Renal cortex interstitium (tissue), 15 donors: ENCODE measurements at places on chromosomes 11 and 22.

- DNase-seq = no peak
These were observed at the start of gene TSPAN18 for GRCh38 chr11:44726283-44727113. TSS of gene TSPAN18 (plus strand) at chr11:44726962. CDS start at chr11:44906417, 179,455 bp downstream.

DNA sequence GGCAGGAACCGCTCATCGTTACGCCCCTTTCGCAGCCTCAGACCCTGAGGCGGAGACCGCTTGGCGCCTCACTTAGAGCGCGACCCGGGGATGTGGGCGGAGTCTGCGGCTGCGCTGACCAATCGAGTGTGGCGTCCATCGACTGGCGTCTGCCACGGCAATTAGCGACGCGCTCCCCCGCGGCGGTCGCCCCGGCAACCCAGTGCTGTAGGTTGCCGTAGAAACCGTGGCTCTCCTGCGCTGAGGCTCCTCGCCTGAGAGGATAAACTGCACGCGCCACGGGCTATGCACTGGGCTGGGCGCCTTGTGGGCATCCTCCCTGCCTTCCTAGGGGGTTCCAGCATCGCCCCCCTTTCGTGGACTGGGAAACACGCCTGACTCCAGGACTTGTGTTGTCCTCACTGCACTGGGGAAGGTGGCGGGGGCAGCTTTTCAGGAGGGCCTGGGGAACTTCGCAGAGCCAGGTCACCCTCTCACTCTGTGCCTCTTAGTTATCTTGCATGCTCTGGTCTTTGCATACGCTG, 701 bp upstream of the P2RX6 start:
- peak; percentile 93 for DNase-seq

DNA sequence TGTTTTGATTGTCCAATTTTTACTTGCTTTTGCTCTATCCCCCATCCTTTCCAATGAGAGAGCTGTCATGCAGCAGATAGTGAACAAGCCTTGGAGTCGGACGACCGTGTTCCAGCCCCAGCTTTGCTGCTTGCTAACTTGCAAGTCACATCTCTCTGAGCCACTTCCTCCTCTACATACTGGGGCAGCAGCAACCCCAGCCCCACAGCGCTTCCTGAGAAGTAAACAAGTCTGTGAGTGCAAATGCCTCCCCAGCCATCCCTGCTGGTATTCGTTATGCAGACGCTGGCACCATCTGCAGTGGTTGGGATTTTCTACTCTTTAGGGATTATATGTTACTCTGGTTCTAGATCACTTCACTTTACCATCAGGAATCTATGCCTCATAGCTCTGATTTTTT, 35.0 kb downstream of the TPBGL start:
- DNase-seq = no peak

DNA sequence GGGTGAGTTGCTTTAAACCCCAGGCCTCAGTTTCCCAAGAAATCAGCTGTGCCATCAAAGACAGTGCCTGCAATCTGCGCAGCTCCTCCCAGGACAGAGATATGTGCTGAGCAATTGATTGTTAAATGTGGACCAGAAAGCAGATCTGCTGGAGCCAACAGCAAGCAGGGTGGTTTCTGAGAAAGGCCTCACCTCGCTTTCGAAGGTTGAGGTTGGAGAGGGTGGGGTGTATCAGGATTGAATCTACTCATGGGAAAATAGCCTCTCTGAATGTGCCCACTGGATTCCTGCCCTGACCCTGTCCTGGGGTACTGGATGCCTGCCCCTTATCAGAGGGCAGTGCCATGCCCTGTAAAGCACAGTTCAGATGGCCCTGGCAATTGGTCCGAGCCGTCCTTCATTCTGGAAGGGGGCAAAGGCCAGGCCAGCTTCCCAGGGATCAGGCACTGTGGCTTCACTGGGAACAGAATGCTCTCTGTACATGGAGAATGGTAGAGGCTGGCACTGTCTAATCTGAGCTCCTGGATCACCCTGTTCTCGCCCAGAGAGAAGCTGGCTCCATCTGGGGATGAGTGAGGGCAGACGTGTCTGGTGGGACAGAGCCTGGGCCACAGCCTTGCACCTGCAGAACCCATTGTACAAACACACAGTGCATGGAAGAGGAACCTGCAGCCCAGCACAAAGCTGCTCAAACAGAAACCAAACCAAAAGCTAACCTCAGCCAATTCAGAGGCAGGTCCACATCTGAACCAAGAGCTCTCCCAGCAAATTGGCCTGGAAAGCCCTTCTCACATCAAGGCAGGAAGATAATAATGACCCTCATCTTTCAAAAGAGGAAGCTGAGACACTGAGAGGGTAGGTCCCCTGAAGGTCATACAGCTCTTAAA, 15.2 kb downstream of the DHCR7 start:
- DNase-seq = no peak

- no peak for DNase-seq
These were observed 13.6 kb downstream of the SCARF2 start for GRCh38 chr22:20423906-20424551.
